ENCODE measurements at places on chromosomes 5 and 9. TPM values are rescaled to one million over a fixed set of nuclear protein-coding genes. Genes with fewer than 3 reads are reported as not detected.
A peak's percentile ranks its signal among the peaks of the same experiment; 100 is the strongest.

DNA sequence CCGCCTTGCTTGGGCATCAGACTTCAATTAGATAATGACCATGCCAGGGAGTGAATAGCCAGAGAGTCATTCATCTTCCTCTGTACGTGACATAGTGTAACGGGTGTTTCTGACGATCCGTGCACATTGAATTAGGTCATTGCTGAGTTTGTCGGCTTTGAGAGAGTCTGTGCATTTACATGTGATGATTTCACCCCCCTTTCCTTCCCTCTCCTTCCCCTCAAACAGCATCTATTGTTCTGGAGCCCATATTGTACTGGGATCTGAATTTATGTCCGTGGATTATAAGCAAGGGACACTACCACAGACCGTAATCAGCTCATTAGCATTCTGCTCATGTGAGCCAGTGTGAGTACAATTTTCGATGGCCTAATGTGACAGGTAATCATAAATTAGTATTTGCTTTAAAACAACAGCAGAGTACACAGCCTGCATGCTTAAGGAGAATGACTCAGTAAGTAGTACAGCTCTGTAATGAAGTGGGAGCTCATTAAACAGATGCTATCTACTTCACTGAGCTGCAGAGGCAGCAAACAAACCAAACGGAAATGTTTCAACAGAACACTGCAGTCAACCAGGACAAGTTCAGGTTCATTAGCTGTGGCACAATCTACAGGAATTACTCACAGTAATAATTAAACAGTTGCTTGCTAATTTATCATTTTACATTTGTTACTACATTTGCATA, 302.1 kb downstream of the CSNK1G3 start:
- no peaks in the 10 kb centered on the region for H3K27me3 ChIP-seq
- no peaks in the 10 kb centered on the region for H3K36me3 ChIP-seq
- H3K4me3 ChIP-seq: no peak overlapping the region
- H3K27ac ChIP-seq: 0 out of 2 replicates have a peak overlapping the region, but pooled peaks have one; percentile 5
- peaks cover 3% of the 10 kb centered on the region for H3K4me1 ChIP-seq

Gene PAIP2
- 157 TPM for total RNA-seq

GRCh38 chr5:125410537-125411070, 664.2 kb upstream of the ZNF608 start:
- no peaks in the 10 kb centered on the region for H3K36me3 ChIP-seq
- H3K4me1 ChIP-seq: no peaks in the 10 kb centered on the region
- no peak for DNase-seq
- H3K27me3 ChIP-seq: no peaks in the 10 kb centered on the region
- no peak overlapping the region for H3K4me3 ChIP-seq
- H3K27ac ChIP-seq: no peak overlapping the region

DNA sequence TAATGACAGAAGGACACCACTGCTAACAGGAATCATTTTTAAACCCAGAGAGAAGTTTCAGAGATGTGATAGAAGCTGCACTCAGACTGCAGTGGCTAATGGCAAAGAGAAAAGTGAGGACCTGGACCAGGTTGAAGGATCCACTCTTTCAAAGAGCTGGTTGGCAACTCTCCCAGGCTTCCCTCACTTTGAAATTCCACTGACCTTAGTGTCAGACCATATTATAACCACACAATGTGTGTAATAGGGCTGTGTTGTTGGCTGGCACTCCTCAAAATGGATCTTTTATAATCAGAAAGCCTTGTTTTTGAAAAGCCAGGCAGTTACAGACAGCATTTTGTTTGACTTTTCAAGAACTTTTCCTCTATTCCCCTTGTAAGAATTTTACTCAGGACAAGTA, 280.7 kb downstream of the PRELID2 start:
- H3K4me3 ChIP-seq: no peak overlapping the region
- H3K36me3 ChIP-seq: no peaks in the 10 kb centered on the region
- no peak for DNase-seq
- H3K27ac ChIP-seq: no peak overlapping the region

DNA sequence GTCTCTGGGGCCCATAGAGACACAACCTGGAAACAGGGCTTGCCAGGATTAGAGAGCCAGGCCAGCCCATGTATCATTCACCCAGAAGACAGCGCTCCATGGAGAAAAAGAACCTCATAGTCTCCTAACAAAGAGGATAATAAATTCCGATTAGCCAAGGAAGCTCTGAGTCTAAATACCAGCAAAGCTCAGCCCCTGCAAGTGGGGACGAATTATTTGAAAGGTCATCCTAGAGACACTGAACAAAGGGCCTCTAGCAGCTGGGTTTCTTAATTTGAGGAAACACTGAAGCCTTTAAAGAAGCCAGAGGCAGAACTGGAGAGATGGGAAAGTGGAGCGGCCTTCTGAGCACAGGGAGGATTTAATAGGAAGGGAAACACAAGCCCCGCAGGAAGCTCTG, 287.1 kb upstream of the ZNF462 start:
- H3K4me3 ChIP-seq: no peak overlapping the region
- H3K36me3 ChIP-seq: no peaks in the 10 kb centered on the region
- H3K27me3 ChIP-seq: no peaks in the 10 kb centered on the region

DNA sequence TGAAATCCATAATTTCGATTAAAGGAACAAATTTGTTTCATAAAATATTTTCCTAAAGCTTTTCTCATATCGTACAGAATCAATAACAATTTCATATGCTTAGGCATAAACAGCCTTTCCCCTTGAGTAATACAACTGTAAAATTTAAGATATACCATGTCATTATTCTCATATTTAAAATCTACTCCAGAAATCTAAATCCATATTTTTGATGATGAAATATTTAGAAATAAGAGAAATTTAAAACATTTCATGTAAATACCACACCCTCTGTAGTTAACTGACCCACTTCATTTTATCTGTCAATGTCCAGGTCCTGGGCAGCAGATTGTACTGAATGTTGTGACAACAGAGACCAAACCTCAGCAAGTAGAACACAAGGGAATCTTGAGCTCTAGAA, 5.1 kb downstream of the POC5 start:
- H3K4me3 ChIP-seq: no peak overlapping the region
- H3K4me1 ChIP-seq: peaks cover 2% of the 10 kb centered on the region
- peaks cover 7% of the 10 kb centered on the region for H3K36me3 ChIP-seq

Gene SOWAHA
- total RNA-seq: 0.10 TPM

Gene C8G
- not detected for total RNA-seq

Gene GFI1B
- 0.71 TPM for total RNA-seq

DNA sequence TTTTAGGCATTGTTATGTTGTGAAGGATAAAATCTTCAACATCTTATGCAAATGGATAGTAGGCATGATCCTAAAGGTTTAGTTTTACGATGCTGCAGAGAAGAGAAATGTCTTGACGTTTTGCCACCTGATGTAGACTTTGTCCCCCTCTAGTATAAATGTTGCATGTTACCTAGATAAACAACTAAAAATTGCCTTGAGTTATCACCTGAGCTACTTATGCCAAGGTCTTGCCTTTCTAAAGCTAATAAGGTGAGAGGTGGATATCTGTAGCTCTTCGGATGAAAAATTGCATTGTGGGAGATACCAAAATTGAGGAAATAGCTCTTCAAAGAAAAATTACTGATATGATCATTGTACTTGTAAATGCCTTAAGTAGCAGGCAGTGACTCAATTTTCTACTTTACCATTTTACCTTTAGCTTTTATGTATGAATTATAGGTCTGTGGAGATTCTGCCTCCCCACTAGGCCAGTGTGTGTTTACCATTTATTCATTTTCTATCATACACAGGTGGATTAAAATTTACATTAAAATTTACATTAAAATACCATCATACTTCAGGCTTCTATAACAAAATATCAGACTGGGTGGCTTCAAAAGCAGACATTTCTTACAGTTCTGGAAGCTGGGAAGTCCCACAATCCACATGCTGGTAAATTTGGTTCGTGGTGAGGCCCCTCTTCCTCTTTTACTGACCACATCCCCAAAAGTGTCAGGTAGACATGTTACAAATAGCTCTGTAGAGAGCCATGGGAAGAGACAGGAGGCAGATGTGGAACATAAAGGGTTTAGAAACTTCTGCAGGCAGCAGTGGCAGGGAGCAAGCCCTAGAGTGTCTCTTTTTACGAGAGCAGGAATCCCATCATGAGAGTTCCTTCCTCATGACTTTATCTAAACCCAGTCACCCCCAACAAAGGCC, 100.7 kb upstream of the ERBIN start:
- no peak overlapping the region for H3K4me3 ChIP-seq
- no peak for DNase-seq
- H3K27me3 ChIP-seq: no peaks in the 10 kb centered on the region
- no peak overlapping the region for H3K27ac ChIP-seq

DNA sequence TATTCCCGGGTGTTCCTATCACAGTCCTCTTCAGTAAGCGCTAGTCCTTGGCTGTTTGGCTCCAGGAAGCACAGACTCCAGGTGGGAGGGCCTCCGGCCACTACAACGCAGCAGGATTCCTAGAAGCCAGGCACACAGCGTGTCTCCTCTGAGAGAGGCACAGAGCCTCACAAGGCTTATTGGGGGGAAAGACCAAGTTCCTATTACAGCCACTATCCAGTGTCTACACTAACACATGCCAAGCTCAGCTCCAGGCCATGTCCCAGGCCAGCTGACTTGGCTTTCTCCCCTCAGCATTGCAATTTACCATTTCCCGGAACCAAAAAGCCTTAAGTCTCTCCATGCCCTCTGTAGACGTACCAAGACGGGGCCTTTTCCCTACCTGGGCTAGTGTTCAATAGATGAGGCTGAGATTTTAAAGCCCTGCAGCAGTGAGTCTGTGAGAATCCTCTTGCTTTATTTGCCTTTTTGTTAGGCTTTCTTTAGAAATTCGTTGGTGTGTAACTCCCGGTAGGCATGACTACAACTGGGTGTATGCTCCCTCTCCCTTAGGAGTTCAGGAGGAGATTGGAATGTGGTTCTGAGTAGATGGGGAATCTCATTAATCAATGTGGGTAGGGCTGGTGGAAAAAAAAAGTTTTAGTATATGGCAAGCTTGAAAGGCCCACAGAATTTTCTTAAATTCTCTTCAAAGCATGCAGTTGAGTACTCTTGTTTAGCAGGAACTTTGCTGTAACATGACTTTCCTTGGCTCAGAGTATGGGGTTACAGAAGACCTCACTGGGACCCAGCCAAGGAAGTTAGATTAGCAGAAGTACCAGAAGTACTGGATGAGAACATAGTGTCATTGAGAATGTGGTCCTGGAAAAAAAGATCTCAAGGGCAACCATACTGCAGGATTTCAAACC, 84.3 kb upstream of the SLC1A3 start:
- no peak overlapping the region for H3K4me3 ChIP-seq
- H3K36me3 ChIP-seq: no peaks in the 10 kb centered on the region
- H3K27ac ChIP-seq: no peak overlapping the region
- no peaks in the 10 kb centered on the region for H3K27me3 ChIP-seq
- no peak for DNase-seq
- peaks cover 2% of the 10 kb centered on the region for H3K4me1 ChIP-seq

DNA sequence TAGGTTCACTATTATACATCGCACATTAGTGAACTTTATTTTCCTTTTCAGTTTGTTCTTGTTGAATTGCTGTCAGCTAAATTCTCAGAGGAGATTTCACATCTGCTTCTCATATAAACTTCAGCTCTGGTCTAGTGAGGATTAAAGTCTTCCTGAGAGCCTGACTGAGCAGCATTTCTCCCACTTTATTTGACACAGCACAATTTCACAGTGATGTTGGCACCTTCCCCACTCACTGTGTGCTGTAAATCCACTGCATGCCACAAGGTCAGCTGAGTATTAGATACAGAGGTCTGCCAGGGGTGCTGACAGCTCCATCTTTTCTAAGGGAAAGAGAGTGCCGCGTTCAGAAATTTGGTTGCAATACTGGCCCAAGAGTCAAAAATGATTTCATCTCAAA, 567.4 kb downstream of the PRR16 start:
- no peaks in the 10 kb centered on the region for H3K4me1 ChIP-seq
- H3K27me3 ChIP-seq: no peaks in the 10 kb centered on the region
- H3K27ac ChIP-seq: no peak overlapping the region
- DNase-seq: no peak
- H3K36me3 ChIP-seq: no peaks in the 10 kb centered on the region
- H3K4me3 ChIP-seq: no peak overlapping the region

GRCh38 chr9:94159069-94159939, 75.0 kb downstream of the PTPDC1 start:
- no peaks in the 10 kb centered on the region for H3K4me1 ChIP-seq
- no peaks in the 10 kb centered on the region for H3K36me3 ChIP-seq
- no peak overlapping the region for H3K27ac ChIP-seq
- H3K4me3 ChIP-seq: no peak overlapping the region
- peak; percentile 3 for DNase-seq

DNA sequence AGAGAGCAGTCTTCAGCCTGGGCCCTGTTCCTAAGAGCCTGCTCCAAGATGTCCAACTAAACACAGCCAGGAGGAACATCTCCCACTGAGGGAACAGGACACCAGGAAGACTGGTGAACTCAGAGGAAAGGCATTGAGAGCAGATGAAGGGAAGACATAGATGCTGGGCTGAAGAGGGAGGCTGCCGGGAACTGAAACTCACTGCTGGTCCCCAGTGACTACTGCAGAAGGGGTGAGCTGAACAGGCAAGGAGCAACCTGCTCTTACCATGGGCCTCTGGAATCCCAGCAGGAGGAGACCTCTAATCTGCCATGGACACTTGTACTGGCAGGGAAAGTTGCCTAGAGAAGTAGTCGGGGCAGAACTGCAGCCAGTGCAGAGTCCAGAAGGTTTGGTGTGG, 95.7 kb downstream of the TRPM3 start:
- no peaks in the 10 kb centered on the region for H3K27me3 ChIP-seq
- H3K4me3 ChIP-seq: no peak overlapping the region
- no peak for DNase-seq

Gene INSL4
- total RNA-seq: not detected

DNA sequence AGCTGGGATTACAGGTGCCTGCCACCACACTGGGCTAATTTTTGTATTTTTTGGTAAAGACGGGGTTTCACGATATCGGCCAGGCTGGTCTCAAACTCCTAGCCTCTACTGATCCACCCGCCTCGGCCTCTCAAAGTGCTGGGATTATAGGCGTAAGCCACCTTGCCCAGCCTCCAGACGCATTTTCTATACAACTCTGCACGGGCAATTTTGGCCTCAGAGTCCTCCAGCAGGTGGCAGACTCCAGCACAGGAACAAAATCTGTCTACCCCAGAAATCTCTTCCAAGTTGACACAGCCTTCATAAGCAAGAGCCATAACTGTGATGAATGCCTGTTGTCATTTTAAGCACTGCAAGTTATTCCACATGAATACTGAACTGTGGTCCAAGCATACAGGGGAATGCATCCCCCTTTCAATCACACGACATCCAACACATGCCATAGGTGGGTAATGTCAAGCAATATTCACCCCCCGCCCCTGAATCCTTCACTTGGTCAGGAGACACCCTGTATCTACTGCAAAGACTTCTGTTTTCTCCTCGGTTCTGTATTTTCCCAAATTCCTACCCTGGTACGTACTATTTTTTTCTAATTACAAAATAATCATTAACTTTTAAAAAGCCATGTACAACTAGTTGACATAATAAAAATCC, 50.8 kb downstream of the ALDH7A1 start:
- peaks cover 8% of the 10 kb centered on the region for H3K36me3 ChIP-seq
- H3K27ac ChIP-seq: no peak overlapping the region
- H3K27me3 ChIP-seq: no peaks in the 10 kb centered on the region

Gene SAXO1
- not detected for total RNA-seq

Gene RASEF
- 4.3 TPM for total RNA-seq

- H3K27ac ChIP-seq: no peak overlapping the region
- H3K4me1 ChIP-seq: peaks cover 5% of the 10 kb centered on the region
- H3K4me3 ChIP-seq: no peak overlapping the region
- no peak for DNase-seq
- no peaks in the 10 kb centered on the region for H3K27me3 ChIP-seq
Observed at GRCh38 chr5:138659121-138659520, 83.9 kb upstream of the HSPA9 start.
